Adrenal gland (tissue), 19 donors: ENCODE measurements at places on chromosomes 5 and 9.

DNA sequence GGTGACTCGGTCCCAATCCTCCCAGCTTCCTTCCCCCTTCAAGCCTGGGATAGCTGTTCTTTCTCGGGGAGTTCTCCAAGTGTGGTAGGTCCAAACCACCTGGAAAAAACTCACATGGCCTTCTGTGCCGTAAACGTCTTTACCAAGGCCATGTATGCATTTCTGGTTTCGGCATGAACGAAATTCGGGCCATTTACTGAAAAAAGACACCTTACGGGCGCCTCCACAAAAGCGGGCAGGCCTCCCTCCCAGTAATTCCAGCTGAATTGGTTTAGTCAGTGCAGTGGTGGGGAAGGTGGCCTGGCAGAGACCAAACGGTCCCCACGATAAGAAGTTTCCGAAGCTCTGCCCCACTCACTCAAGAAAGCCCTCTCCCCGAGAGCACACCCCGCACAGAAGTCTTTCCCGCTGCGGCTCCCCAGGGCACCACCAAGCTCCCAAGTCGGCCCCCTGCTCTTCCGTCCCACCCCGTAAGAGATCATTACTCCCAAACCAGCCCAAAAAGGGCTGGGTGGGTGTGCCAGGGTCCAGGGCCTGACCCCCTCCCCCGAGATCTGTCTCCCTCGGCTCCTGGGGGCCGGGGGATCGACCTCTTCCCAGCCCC is 86.3 kb upstream of the MELK start:
- DNase-seq: peak; percentile 33

- no peak for DNase-seq
Observed at GRCh38 chr5:97762483-97762882, 579.4 kb upstream of the RIOK2 start.

GRCh38 chr9:116572095-116572748 is 114.9 kb upstream of the TRIM32 start:
- peak; percentile 92 for DNase-seq

GRCh38 chr5:146440353-146440752 is 6.8 kb upstream of the TCERG1 start:
- DNase-seq: no peak

GRCh38 chr9:79155308-79155707 is 416.5 kb upstream of the TLE4 start:
- no peak for DNase-seq
